ENCODE measurements at places on chromosomes 5 and 9. TPM values are rescaled to one million over a fixed set of nuclear protein-coding genes. Genes with fewer than 3 reads are reported as not detected.

DNA sequence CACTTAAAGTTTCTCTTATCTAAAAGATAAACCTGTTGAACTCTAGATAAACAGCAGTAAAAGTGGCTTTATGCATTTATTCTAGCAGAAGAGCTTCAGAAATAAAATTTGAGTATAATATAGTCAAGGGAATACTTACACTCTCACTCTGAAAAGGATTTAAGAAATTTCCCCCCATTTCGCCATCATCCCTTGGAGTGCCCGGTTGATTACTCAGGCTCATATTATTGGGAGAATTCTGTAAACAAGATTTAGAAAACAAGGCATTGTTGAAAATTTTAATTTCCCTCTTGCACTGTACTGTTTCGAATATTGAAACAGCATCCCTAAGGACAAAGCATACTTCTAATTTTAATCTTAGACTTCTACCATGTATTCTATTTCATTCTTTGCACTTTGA is 34.5 kb upstream of the ACOT12 start:
- no peak for DNase-seq

DNA sequence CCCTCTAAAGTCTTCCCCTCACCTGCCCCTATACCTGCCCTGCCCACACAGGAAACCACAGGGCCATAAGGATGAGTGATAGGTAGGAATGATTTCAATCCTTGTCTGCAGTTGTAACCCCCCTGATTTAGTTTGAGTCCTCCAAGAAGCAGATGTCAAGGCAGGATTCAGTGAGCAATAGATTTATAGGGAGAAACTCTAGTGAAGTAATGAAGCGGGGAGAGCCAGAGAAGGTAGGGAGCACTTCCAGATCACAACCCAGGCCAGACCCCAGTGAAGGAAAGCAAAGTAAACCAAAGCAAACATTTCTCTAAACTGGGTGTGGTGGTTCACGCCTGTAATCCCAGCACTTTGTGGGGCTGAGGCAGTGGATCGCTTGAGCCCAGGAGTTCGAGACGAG is 22.4 kb downstream of the ENC1 start:
- DNase-seq, result no peak

DNA sequence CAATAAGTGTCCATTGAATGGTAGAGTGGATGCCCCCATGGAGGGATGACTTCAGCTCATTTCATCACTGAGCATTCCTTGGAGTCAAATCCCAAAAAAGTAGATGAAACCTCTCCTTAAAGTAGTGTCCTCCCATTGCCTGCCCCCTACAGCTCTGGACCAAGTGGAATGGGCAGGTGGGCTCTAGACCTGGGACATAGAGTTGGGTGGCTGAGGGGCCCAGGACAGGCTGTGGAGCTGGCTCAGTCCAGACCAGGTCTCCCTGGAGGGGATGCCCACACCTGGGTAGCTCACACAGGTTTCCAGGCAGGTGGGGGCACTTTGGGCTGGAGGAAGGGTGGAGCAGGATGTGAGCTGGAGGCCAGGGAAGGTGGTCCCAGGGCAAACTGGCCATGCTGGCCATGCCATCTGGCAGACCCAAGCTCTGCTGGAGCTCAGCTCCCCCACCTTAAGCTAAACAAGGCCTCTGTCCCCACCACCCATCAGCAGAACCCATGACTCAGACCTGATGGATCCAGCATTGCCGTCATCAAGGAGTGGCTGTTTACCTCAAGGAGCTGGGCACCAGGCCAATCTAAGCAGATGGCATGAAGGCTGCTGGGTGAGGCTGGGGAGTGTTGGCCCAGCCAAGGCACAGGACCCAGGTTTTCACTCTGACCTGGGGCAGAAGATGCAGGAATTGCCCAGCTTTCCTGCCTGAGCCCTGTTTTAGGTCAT is 6.2 kb upstream of the SPINK4 start:
- DNase-seq, result peak; percentile 79

Gene RHOBTB3
- 455 TPM for polyA plus RNA-seq

GRCh38 chr5:106167766-106168165 is 1503.0 kb downstream of the EFNA5 start:
- no peak for DNase-seq

- DNase-seq, result no peak
Measured at GRCh38 chr5:16391858-16392649, 73.5 kb downstream of the ZNF622 start.

Gene EGFL7
- polyA plus RNA-seq, result 50.9 TPM

- no peak for DNase-seq
Measured at GRCh38 chr5:142696379-142696778, 10.5 kb upstream of the FGF1 start.

- DNase-seq, result no peak
Measured at GRCh38 chr9:37336150-37336549, 86.3 kb upstream of the GRHPR start.

- DNase-seq, result no peak
Measured at GRCh38 chr5:113156271-113156877, 179.8 kb downstream of the DCP2 start.

GRCh38 chr9:93161786-93162562 is 22.0 kb upstream of the WNK2 start:
- no peak for DNase-seq

Gene FABP6
- not detected for polyA plus RNA-seq

Gene PLAC8L1
- polyA plus RNA-seq, result 1.1 TPM

- no peak for DNase-seq
Measured at GRCh38 chr5:172911628-172911880, 47.7 kb upstream of the RPL26L1 start.

Gene SLC35D2
- 43.3 TPM for polyA plus RNA-seq

- peak; percentile 54 for DNase-seq
Measured at GRCh38 chr9:115015018-115015635, 84.7 kb upstream of the TNFSF8 start.

DNA sequence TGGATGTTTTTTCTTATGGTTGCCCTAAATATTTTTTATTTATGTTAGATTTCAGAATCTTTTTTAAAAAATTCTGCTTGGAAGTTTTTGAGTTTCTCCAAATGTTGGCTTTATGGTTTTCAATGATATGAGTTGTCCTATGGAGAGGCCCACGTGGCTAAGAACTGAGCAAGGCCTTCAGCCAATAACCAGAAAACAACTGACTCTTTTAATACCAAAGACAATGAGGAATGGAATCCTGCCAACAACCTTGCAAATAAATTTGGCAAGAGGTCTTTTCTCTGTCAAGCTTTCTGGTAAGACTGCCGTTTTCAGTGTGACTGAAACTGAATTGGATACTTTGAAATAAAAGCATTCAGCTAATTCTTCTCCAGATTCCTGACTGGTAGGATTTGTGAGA is 1740.1 kb upstream of the WWC1 start:
- DNase-seq, result no peak

Gene CREBRF
- 18.0 TPM for polyA plus RNA-seq

Gene SMIM32
- polyA plus RNA-seq, result not detected

DNA sequence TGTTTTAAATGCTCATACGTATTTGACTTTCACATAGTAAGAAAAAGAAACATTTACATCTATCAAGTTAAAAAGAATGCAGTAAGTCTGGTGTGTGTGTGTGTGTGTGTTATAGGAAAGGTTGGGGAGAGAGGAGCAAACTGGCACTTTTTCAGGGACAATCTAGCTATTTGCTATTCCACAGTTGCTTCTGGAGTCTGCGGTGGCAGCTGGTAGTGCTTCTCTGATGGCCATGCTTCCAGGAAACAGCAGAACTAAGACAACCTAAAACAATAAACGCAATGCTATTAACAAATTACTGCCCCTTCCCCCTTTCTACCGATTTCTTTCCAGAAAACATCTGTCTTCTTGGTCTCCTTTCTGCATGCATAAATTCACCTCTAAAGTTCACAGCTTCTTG is 70.0 kb upstream of the CDH10 start:
- no peak for DNase-seq

GRCh38 chr9:124471761-124472160 is 21.5 kb downstream of the ADGRD2 start:
- no peak for DNase-seq

DNA sequence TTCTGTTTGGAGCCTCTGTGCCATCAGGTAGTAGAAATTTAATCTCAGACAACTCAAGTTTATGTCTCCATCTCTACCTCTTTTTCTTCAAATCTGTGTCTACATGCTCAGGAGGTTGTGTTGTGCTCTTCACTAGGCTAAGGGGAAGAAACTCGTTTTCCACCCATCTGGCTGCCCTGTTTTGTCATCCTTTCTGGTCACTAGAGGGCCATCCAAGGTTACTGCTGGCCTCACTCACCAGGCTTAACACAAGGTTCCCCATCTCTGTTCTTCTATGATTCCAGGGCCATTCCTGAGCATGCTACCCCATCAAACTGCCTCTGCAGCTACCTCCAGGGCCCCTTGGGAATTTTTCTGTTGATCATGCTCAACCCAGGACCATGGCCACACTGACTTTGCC is 213.3 kb upstream of the FBXL7 start:
- DNase-seq, result peak; percentile 47

GRCh38 chr9:16031971-16032370 is 479.1 kb downstream of the CCDC171 start:
- no peak for DNase-seq

DNA sequence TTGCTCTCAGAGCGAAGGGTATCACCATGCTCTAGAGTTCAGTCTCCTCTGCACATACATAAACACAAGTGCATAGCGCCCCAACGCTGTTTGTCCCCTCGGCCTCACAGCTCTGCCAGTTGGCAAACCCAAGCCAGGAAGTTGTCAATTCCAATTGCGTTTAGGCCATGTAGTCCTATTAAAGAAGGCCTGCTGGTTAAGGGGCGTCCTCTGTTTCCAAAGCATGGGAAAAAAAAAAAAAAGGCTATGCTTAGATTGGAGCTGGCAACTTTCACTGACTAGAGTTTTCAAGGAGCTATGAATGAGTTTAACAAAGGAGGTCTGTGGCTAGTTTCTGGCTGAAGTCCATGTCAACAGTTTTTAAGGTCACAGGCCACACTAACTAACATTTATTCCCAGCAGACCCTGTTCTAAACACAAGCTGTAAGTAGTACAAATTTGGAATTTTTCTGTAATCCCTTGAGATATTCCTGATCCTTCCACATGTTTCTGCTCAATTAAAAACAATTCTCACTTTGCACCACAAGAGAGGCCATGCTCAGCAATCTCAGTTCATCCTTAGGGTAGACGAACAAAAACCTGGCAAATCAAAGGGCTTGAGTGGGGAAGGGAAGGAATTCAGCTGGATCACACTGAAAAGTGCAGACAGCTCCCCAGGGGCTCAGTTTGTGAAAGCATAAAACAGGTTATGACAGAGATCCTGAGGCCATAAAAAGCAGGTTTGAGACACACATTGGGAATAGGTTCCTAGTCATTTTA is 187.7 kb downstream of the DENND1A start:
- peak; percentile 38 for DNase-seq

DNA sequence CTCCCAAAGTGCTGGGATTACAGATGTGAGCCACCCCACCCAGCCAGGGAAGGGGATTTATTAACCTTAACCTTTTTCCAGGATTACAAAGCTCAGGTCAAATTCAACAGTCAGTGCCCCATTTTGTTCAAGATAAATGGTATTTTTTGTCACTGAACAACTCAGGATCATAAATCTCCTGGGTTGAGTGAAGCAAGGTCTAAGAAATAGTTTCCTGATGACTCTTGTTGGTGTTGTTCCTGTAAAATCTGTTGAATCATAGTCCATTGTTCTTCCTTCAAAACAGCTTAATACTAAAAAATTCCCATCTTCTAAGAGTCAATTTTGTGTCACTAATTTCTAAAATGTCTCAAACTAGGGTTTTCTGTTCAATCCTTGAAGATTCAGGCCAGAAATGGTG is 33.9 kb upstream of the JMY start:
- DNase-seq, result no peak

- DNase-seq, result no peak
Measured at GRCh38 chr5:143359869-143360268, 43.6 kb downstream of the NR3C1 start.

Gene CRHBP
- polyA plus RNA-seq, result 6.8 TPM

- DNase-seq, result no peak
Measured at GRCh38 chr9:134631881-134632280, 9.7 kb upstream of the COL5A1 start.

- DNase-seq, result no peak
Measured at GRCh38 chr9:134433101-134433500, 106.8 kb downstream of the RXRA start.

Gene FAT2
- polyA plus RNA-seq, result not detected

DNA sequence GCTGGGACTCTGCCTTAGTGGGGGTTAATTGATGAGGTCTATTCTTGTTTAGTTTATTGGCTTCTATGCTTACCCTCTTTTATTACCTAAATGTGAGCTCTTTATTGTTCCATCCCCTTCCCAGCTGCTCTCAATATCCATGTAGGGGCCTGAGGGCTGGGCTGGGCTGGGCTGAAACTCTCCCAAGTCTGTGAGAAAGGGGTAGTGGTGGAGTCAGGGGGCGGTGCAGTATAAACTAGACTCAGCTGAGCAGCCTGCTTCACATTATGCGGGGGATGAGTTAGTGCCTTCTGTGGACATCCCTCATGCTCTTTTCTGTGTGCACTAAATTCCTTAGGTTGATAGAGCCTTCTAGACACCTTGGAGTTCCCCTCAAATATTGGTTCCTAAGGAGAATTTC is 451.8 kb upstream of the PTGER4 start:
- DNase-seq, result no peak
